GM12878 (cell line): ENCODE measurements at places on chromosomes 6 and 20. TPM values are rescaled to one million over a fixed set of nuclear protein-coding genes. Genes with fewer than 3 reads are reported as not detected.
A peak's percentile ranks its signal among the peaks of the same experiment; 100 is the strongest.

DNA sequence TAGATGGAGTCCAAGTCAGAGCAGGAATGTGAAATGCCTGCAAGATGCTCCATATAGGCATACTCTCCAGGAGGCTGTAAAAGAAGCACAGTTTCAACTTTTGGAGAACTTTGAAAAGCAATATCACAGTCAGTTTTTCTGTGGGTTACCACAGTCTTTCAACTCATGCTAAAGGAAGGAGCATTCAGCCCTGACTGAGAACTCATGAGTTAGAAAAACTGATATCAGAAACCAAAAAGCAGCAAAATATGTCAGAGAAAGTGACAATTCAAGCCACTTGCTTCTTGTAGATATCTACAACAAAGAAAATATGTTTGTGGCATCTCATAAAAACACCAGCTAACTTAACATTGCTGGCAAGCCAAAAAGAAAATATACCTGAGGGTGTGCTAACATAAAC lies 36.1 kb upstream of the PTCHD4 start:
- DNase-seq: no peak

STX11 gene
- 20.9 and 23.2 TPM in 2 replicates for total RNA-seq

GRCh38 chr6:164200071-164200470 lies 785.6 kb downstream of the QKI start:
- no peak for DNase-seq

TMEM74B gene
- total RNA-seq: not detected in 2 replicates

TCFL5 gene
- 7.3 and 8.1 TPM in 2 replicates for total RNA-seq

SCUBE3 gene
- not detected in 2 replicates for total RNA-seq

GRCh38 chr6:133757335-133757734 lies 131.6 kb upstream of the TCF21 start:
- DNase-seq: no peak

- DNase-seq: no peak
Observed at GRCh38 chr6:53822401-53823125, 27.8 kb downstream of the LRRC1 start.

DNA sequence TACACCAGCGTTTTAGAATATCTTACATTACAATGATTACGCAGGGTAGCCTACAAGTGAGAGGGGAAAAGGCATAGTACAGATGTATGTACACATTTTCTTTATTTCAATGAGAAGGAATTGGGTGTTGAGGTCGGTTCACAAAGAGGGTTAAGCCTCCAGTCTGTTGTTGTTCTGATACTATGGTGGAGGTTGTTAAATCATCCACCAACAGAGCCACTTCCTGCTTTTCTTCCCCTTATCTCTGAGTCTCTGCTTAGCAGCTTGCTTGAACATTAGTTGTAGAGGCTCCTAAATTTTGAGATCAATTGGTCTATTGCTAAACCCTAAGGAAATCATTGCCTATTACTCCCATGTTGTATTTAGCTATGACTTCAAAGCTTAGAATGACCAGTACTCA lies 7.3 kb downstream of the RGS17 start:
- no peak for DNase-seq

HRH3 gene
- not detected in 2 replicates for total RNA-seq

- DNase-seq: no peak
Observed at GRCh38 chr6:111832833-111833418, 40.3 kb downstream of the FYN start.

HLA-DRB1 gene
- total RNA-seq: 718 and 768 TPM in 2 replicates

BAK1 gene
- 36.7 and 37.6 TPM in 2 replicates for total RNA-seq

DNA sequence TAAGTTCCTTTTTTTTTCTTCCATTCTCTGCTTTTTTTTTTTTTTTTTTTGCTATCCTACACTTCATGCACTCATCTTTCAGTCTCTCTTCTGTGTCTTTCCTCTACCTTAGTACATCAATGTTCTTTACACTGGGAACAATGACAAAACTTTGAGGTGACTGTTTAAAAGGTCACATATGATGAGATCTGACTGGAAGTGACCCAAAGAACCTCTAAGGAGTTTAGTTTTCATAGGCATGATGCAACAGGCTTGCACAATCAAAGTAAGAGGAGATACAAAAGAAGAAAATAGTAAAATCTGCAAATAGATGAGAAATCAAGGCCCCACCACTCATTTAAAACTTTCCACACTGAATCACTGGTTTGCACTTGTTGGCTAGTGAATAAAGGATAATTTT lies 840.8 kb downstream of the TBC1D32 start:
- DNase-seq: no peak

DNA sequence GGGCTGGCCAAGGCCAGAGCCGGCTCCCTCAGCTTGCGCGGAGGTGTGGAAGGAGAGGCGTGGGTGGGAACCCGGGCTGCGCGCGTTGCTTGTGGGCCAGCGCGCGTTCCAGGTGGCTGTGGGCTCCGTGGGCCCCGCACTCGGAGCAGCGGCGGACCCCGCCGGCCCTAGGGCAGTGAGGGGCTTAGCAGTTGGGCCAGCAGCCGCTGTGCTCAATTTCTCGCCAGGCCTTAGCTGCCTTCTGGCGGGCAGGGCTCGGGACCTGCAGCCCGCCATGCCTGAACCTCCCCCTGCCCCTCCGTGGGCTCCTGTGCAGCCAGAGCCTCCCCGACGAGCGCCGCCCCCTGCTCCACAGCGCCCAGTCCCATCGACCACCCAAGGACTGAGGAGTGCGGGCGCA lies 108.4 kb downstream of the GMPR start:
- no peak for DNase-seq

GRCh38 chr20:63350196-63350595 lies 11.0 kb downstream of the CHRNA4 start:
- no peak for DNase-seq

GRCh38 chr6:73631849-73632248 lies 21.9 kb downstream of the SLC17A5 start:
- DNase-seq: no peak

ADAM33 gene
- total RNA-seq: not detected in 2 replicates

LY6G5C gene
- total RNA-seq: 1.7 and 1.8 TPM in 2 replicates

PRPF6 gene
- 100 and 102 TPM in 2 replicates for total RNA-seq

MACROD2 gene
- total RNA-seq: 2.9 TPM in 2 replicates

DNA sequence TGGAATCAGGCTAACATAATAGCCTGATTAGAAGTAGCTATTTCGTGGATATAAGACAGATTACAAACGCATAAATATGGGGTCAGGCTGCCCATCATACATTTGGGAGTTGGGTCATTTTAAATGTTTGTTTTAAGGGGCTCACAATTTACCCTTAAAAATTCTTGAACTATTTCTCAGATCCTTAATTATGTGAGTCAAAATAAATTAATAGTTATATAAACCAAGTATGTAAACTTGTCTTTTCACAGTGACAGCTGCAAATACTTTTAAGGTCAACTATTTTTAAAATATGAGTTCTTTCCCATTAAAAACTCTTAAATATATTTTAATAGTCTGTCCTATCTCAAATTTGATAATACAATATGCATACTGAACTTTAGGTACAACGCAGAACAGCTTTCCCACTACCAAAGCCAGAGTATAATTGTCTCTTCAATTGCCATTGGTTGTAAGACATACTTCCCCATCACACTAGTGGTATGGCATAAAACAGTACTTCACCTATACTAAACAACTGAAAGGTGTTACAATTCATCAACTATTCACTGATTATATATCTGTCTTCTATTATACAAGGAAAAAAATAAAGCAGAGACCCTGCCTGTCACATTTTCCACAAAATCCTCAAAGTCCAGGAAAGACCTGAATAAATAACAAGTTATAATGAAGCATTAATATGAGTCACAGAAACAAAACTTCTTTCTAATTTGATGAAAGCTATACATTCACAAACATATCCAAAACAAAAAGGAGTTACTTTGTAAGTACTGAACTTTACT lies 80.8 kb upstream of the COL21A1 start:
- no peak for DNase-seq

GRCh38 chr6:31172973-31173384 lies 2.5 kb upstream of the POU5F1 start:
- no peak for DNase-seq

MOCS1 gene
- total RNA-seq: 0.08 and 0.15 TPM in 2 replicates

DNA sequence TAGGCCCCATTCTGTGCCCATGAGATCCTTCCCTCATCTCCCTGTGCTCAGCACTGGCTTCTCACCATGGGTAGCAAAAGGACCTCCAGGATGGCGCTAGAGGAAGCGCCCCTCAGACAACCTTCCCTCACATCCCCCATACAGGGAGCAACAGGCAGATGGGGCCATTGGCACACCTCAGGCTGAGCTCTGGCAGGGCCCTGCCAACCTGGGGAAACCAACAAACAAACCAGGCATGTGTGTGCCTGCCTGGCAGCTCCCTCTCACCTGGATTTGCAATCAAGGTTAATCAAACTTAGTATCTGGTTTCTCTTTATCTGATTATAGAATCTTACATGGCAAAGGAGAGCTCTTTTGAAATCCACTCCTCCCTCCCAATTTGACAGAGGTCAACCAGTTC lies 134.9 kb downstream of the SLC23A2 start:
- DNase-seq: no peak

RAET1L gene
- not detected in 2 replicates for total RNA-seq

DNA sequence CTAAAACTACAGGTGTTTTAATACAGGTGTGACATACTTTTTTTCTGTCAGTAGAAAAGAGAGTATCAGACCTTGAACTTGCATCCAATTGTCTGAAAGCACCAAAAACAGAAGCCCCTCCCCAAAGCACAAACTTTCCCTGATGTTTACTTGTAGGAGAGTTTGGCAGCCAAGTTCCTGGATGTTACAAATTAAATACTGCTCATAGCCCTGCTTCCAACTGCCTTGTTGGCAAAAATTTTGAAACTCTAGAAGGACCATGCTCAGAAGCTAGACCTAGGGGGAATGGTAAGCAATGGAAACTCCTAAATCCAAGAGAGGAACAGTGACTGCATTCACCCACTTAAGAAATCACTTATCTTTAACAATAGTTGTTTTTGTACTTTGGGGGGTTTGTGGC lies 17.0 kb upstream of the ARG1 start:
- DNase-seq: no peak

DNA sequence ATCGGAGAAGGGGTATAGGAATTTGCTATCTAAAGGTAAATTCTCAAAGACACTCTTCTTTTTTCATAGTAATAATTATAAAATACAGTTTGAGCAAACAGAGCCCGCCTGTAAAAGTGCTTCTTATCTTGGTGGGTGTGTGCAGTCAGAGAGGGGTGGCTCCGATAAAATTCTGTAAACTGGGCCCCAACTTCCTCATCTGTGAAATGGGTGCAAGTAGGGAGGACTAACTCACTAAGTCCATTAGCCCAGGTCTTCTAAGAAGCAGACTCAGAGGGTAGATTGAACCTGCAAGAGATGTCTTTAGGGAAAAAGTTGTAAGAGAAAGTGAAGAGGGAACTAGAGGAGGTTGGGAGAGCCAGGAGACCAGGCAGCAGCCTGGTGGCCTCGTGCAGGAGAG lies 245.8 kb upstream of the RREB1 start:
- DNase-seq: no peak

NQO2 gene
- total RNA-seq: 1.3 and 2.2 TPM in 2 replicates

DNA sequence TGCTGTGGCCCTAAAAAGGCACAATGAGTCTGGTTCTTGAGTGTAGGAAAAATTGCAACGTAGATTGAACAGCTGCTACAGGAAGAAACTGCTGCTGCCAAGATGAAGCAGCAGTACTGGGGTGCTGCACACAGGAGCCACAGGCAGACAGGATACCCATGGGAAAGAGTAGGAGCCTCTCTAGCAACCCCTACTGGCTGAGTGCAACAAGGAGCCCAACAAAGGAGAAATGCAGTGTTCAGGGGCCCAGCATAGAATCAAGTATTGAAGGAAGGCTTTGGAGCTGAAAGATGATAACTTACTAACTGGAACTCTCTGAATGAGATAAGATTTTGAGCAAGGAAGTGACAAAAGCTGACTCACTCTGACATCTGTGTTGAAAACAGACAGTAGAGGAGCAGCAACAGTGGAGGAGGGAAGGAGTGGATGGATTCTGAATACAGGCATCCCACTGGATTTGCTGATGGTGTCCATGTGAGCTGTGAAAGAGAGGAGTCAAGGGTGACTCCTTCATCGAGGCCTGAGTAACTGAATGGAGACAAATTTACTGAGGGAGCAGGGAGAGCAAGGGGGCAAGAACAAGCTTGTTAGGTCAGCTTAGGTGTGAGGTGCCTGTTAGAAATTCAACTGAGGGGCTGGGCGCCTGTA lies 534.7 kb upstream of the JARID2 start:
- DNase-seq: no peak

GRCh38 chr6:17212546-17213371 lies 68.4 kb upstream of the RBM24 start:
- DNase-seq: no peak

DNA sequence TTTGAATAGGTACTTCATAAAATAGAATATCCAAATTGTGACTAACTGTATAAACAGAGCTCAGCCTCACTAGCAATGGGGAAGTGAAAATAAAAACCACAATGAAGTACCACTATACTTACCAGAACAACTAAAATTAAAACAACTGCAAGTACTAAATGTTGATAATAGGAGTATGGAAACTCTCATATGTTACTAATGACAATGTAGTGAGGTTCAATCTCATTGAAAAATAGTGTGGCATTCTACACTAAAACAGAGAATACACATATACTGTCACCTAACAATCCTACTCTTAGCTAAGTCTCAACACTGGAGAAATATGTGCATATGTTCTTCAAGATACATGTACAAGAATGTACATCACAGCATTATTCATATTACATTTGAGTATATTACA lies 132.0 kb upstream of the CARMIL1 start:
- DNase-seq: peak; percentile 46

DNA sequence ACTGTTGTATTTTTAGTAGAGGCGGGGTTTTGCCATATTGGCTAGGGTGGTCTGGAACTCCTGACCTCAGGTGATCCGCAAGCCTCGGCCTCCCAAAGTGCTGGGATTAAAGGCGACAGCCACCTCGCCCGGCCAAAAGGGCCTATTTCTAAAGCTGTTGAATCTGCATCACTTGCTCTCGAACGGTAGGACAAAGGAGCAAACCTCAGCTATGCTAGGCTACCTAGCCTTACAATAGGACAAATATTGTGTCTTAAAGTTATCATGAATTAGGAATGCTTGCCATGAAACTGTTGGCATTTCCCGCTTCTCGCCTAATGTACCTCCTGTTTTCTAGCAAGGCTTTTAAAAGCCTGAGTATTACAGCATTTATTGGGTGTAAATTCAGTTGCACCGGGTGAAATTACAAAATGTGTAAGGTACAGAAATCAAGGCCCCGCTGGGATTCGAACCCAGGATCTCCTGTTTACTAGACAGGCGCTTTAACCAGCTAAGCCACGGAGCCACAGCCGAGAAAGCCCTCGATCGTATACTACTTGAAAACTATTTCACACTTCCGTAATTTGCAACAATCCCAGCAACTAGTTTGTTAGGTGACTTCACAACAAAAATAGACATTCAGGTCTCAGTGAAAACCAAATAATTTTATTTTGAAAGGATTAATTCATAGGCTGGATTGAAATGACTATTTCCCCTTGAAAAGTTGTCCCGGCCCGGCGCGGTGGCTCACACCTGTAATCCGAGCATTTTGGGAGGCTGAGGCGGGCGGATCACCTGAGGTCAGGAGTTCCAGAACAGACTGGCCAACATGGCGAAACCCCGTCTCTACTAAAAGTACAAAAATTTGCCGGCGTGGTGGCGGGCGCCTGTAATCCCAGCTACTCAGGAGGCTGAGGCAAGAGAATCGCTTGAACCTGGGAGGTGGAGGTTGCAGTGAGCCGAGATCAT lies 211.6 kb upstream of the ZNF184 start:
- DNase-seq: peak; percentile 75

- DNase-seq: no peak
Observed at GRCh38 chr20:31797364-31797763, 21.8 kb upstream of the MYLK2 start.

PTCRA gene
- 0.24 and 0.44 TPM in 2 replicates for total RNA-seq
